ENCODE measurements at places on chromosomes 7 and 10. TPM values are rescaled to one million over a fixed set of nuclear protein-coding genes. Genes with fewer than 3 reads are reported as not detected.
A peak's percentile ranks its signal among the peaks of the same experiment; 100 is the strongest.

GRID1 gene
- total RNA-seq = 0.33 TPM

NACAD gene
- total RNA-seq = 0.14 TPM

RELN gene
- 0.28 TPM for total RNA-seq

ADAM8 gene
- total RNA-seq = 8.3 TPM

ANKRD1 gene
- 2.0 TPM for total RNA-seq

DNA sequence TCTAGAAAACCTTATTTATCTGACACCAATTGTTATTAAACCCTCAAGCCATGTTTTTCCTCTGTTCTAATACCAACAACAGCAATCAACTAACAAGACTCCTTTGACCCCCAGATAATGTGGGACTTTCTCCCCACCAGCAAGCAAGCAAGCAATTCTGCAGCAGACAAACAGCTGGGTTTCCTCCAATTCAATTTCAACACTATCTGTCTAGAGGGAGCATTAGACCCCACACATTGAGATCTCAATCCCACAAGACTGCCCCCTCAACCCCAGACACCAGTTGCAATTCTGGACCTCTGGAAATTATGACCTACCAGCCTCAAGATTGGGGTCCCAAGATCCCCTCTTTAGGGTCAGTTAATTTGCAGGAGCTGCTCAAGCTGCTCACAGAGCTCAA is 89.4 kb upstream of the TMEM26 start:
- no peaks in the 10 kb centered on the region for H3K36me3 ChIP-seq
- no peaks in the 10 kb centered on the region for H3K4me1 ChIP-seq
- no peak for DNase-seq

DNA sequence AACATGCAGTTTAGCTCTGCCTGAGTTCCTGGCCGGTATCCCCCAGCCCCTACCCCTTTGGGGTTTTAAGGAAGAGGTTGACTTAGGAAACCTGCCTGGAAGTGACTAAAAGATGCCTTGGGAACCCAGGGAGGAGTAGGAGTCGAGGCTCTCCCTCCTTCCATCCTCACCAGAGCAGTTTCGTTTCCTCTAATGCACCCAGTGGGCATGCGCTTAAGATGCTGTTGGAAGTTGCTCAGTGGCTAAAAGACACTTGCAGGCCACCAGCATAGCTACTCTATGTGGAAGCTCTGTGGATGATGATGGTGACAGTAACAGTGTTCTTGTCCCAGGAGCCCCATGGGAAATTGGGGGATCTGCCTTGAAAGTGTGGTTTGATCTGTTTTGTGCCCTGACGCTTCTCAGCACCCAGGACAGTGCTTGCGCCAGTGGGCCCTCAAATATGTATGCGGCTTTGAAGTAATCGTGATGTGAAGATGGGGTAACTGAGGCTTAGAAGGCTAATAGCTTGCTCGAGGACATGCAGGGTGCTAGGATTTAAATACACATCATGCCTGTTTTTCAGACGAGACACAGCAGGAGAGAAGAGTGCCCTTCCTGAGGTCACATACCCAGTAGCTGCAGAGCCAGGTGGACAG is 32.0 kb downstream of the TBATA start:
- no peak overlapping the region for H3K4me3 ChIP-seq
- no peak for DNase-seq
- no peaks in the 10 kb centered on the region for H3K4me1 ChIP-seq
- no peaks in the 10 kb centered on the region for H3K36me3 ChIP-seq

DNA sequence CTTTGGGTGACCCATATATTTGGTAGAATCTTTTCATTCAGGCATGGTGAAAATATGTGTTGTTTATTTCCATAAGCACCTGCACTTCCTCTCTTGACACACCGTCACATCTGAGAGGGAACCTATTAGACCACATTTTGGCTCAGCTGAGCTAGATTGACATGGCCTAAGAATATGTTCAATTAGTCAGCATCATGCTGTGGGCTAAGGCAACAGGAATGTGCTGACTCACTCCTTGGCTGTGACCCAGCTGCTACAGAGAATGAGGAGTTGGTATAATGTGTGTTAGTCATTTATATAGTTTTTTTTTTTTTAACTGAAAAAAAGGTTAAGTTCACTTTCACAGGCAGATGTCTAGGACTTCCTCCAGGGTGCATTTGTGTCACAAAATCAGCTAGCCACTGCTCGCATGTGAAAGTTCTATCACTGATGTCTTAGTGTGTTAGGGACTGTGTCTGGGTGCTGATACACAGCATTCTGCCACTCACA is 180.6 kb downstream of the SEMA3E start:
- no peaks in the 10 kb centered on the region for H3K36me3 ChIP-seq
- H3K27ac ChIP-seq = no peak overlapping the region
- no peak for DNase-seq

GRCh38 chr10:114173603-114173920 is 441 bp downstream of the CCDC186 start:
- H3K4me3 ChIP-seq = peak overlapping the region; percentile 63
- H3K36me3 ChIP-seq = no peaks in the 10 kb centered on the region
- H3K27ac ChIP-seq = peak overlapping the region; percentile 97
- DNase-seq = no peak

DNA sequence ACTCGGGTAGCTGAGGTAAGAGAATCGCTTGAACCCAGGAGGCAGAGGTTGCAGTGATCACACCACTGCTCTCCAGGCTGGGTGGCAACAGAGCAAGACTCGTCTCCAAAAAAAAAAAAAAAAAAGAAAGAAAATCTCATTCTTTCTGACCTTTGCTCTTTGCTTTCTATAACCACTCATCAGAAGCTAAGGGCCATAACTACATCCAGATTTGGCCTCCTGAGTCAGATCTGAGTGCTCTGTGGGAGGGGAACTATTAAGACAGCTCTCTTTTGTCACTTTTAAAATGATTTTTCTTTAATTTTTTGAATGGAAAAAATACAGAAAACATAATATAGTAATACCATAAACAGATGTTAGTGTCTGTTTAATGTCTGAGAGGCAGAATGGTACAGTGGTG is 210.1 kb downstream of the KIAA1217 start:
- H3K4me1 ChIP-seq = no peaks in the 10 kb centered on the region
- no peak overlapping the region for H3K27ac ChIP-seq
- no peak overlapping the region for H3K4me3 ChIP-seq
- H3K27me3 ChIP-seq = no peaks in the 10 kb centered on the region

GRCh38 chr7:112238852-112239610 is 32.5 kb downstream of the ZNF277 start:
- H3K27ac ChIP-seq = no peak overlapping the region
- no peaks in the 10 kb centered on the region for H3K4me1 ChIP-seq
- no peaks in the 10 kb centered on the region for H3K27me3 ChIP-seq
- H3K36me3 ChIP-seq = no peaks in the 10 kb centered on the region

- H3K4me1 ChIP-seq = peaks cover 21% of the 10 kb centered on the region
- no peaks in the 10 kb centered on the region for H3K27me3 ChIP-seq
- H3K27ac ChIP-seq = no peak overlapping the region
- peaks cover 25% of the 10 kb centered on the region for H3K36me3 ChIP-seq
Observed at GRCh38 chr7:24834128-24834798, 77.0 kb upstream of the GSDME start.

DNA sequence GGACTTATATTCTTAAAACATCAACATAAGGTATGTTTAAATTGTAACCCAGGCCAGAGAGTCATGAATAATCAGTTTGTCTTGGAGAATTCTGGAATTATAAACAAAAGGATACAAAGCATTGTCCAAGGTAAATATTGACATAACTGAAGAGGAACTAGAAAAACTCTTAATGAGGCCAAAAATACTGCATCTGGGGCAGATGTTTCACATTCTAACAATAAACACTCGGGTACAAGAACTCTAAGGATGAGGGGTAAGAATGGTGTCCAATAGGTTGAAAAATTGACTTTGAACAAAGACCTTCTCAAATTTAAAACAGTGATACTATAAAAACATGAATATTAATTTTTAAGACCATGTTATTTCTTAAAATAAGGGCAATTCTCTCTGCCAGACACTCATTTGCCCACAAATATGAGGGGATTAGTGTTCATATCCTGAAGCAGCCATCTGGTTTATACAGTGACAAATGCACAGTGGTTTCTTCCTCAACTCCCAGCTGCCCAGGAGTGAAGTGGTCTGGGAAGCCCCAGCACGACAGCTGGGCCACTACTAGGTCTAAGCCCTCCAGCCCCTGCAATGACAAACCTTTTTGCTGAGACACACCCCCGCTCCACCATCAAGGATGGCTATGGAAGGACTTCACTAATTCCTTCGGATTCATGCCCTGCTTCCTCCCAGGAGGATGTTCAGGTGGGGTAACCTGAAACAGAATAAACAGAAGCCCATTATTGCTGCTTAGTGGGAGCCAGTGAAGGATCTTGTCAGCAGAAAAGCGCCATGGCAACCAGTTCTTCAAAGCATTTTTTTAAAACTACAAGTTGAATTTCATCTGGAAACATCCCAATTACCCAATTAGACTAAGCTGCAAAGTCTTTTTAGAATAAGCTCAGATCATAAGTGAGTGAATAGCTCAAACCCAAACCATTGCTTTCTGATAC is 107.5 kb upstream of the ARID5B start:
- DNase-seq = no peak
- no peak overlapping the region for H3K27ac ChIP-seq
- no peaks in the 10 kb centered on the region for H3K36me3 ChIP-seq
- no peaks in the 10 kb centered on the region for H3K27me3 ChIP-seq
- no peak overlapping the region for H3K4me3 ChIP-seq

GRCh38 chr10:124283949-124284250 is 134.8 kb downstream of the OAT start:
- no peak overlapping the region for H3K4me3 ChIP-seq
- DNase-seq = no peak
- no peaks in the 10 kb centered on the region for H3K36me3 ChIP-seq

DNA sequence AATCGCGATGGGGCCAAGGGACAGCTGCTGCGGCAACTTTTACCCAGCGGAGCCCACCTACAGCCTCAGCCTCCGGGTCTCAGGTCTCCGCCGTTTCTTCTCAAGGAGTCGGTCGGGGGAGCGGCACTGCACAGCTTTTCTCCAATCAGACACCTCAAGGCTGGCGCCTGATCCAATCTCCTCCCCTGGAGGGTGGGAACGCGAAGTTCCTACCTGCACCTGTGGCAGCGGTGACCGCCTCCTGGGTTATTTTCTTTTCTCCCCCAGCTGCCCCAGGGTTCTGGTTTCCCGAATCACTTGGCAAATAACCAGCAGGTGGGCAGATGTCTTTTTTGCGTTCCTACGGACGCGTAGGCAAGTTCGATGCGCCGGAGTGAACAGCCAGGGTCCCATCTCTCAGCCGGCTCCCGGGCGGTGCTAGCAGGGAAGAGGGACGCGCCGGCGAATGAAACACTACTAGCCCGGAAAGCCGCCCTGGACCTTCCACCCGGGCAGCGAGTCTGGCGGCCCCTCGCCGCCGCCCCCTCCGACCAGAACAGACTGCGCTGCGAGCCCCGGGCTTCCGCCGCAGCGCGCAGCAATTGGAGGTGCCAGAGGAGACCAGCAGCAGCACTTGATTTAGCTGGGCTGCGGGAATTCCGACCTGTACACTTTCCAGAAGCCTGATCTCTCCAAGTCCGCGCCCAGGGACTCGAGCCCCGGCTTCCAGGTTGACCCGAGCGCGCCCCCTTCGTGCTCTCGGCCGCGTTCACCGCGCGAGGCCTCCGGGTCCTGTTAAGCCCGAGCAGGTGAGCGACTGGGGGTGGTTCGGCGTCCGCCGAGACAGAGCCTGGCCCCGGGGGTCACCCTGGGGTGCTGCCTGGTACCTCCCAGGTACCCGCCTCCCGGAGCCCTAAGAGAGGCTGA is at the start of gene PRR15:
Gene PRR15 (plus strand): TSS at position 246 of the 906 bp plus-strand sequence. CDS start 2,495 bp downstream, outside the sequence.
- H3K36me3 ChIP-seq = no peaks in the 10 kb centered on the region
- peaks cover 35% of the 10 kb centered on the region for H3K4me1 ChIP-seq
- no peak within 1 kb of the TSS for H3K27ac ChIP-seq
- no peak for DNase-seq
- H3K27me3 ChIP-seq = peaks cover 64% of the 10 kb centered on the region

DNA sequence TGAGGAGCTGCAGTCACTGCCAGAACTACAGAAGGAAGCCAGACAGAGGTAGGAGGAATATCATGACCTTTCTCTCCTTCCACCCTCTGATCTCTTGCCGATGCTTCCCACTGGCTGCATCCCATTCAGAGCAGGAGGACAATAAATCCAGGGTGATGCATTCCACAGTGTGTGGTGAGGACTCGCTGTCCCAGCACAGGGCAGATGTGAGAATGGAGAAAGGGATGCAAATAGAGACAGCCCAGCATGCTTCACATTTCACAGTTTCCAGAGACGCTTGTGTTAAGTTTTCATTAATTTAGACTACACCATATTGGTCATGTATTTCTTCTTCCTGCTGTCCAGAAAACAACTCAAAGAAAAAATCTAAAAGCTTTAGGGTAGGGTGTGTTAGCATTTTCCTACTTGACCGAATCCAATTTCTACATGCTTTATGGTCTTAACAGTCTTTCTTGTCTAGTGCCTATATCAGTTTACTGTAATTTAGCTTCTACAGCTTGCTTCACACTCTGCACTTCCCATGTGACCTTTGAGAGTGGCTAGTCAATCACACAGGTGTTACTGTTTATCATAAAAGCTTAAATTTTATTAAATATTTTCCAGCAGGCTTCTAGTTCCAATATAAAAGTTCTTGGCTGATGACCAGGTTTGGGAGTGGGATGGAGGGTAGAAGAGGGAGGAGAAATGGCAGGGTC is 155.6 kb downstream of the RAPGEF5 start:
- H3K4me1 ChIP-seq = no peaks in the 10 kb centered on the region
- H3K4me3 ChIP-seq = no peak overlapping the region
- H3K27me3 ChIP-seq = no peaks in the 10 kb centered on the region
- H3K27ac ChIP-seq = no peak overlapping the region

- no peaks in the 10 kb centered on the region for H3K36me3 ChIP-seq
- no peak for DNase-seq
- H3K27ac ChIP-seq = no peak overlapping the region
- H3K4me1 ChIP-seq = no peaks in the 10 kb centered on the region
- H3K4me3 ChIP-seq = no peak overlapping the region
- H3K27me3 ChIP-seq = no peaks in the 10 kb centered on the region
Observed at GRCh38 chr7:16091701-16092310, 329.5 kb downstream of the CRPPA start.

DNA sequence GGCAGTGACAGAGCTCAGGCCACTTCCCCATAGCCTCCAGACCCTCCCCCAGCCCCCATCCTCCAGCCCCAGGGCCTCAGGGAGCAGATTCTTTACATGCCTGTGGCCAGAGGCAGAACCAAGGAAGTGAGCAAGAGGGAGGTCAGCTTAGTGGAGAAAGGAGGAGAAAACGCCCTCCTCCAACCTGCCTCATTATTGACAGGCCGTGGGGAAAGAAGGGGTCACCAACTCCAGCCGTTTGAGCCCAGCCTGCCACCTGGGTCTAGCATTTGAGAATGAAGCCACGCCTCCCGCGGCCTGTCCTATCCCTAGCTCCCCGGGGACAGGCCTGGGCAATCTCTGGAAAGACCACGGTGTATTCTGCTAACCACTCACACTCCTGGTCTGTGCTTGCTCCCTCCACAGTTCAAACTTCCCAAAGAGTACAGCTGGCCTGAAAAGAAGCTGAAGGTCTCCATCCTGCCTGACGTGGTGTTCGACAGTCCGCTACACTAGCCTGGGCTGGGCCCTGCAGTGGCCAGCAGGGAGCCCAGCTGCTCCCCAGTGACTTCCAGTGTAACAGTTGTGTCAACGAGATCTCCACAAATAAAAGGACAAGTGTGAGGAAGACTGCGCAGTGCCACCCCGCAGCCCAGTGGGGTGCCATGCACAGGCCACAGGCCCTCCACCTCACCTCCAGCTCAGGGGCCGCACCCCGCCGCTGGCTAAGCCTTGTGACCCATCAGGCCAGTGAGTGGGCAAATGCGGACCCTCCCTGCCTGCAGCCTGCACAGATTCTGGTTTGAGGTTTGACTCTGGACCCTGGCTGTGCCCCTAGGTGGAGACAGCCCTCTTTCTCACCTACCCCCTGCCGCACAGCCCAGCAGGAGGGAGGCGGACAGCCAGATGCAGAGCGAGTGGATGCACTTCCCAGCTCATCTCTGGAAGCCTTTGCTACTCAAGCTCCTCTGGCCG is 14.3 kb upstream of the TRIM8 start:
- no peak overlapping the region for H3K27ac ChIP-seq
- no peak overlapping the region for H3K4me3 ChIP-seq
- H3K4me1 ChIP-seq = peaks cover 8% of the 10 kb centered on the region
- H3K27me3 ChIP-seq = no peaks in the 10 kb centered on the region

Measured in thymus (tissue), 14 donors.